ENCODE measurements at places on chromosomes 11 and 22.

- no peak for DNase-seq
These were observed at the start of gene TYMP for GRCh38 chr22:50529897-50530579. Gene TYMP, minus strand, starts transcription at chr22:50530012. Its CDS starts 303 bp downstream, at chr22:50529709.

GRCh38 chr11:60786811-60787567 is 1.9 kb downstream of the MS4A10 start:
- DNase-seq: no peak

DNA sequence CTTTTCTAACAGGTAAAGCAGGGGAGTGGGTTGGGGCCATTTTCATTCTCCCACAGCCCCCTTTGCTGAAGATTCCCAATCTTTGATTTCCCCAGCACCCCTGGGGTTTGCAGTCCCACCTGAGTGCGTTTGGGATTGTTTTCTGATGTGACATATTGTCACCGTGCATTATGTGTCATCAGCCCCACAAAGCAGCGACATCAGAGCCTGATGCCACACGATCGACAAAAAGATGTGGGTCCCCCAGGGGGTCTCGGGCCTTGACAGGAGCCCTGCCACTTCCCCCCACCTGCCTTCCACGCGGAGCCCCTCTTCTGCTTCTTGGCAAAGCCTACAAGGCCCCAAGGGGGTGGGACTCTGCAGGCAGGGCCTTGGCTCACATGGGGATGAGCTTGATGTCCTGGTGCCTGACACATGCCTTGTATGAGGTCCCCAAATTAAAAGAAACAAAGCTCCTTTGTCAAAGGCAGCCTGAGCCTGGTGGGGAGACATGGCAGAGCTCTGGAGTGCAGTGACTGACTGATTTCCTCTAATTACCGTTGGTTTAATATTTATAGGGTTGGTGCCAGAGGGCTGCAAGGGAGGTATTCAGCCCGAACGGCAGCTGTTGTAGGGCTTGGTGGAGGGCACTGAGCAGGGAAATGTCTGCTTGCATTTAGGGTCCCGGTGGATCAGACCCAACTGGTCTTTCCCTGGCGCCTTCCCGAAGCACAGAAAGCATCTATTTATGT is 149.2 kb downstream of the MIAT start:
- no peak for DNase-seq

DNA sequence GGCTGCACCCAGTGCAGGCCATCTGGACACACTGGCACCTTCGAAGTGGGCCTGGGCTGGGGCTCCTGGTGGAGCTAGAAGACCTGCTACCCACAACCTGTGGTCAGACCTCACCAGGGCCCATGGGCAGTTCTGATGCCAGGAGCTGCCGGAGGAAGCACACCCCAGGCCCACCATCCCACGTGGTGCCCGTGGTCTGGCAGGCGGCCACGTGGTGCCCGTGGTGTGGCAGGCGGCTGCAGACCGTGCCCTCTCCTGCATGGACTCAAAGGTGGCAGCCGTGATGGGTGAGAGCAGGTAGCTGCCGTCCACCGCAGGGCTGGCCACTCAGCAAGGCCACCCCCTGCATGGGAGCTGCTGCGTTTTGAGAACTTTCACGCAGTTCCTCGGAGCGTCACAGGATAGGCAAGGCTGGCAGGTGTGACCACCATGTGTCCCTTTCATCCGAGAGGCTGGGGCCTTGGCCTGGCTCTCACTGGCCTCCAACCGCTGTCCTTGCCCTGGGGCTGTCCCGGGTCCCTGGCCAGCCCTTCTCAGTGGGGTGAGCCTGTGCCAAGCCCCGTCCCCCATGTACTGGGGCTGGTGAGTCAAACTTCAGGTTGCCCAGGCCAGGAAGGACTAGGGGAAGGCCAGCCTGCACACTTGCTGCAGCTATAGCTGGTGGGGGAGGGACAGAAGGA is 3.9 kb upstream of the IL17REL start:
- DNase-seq: no peak

DNA sequence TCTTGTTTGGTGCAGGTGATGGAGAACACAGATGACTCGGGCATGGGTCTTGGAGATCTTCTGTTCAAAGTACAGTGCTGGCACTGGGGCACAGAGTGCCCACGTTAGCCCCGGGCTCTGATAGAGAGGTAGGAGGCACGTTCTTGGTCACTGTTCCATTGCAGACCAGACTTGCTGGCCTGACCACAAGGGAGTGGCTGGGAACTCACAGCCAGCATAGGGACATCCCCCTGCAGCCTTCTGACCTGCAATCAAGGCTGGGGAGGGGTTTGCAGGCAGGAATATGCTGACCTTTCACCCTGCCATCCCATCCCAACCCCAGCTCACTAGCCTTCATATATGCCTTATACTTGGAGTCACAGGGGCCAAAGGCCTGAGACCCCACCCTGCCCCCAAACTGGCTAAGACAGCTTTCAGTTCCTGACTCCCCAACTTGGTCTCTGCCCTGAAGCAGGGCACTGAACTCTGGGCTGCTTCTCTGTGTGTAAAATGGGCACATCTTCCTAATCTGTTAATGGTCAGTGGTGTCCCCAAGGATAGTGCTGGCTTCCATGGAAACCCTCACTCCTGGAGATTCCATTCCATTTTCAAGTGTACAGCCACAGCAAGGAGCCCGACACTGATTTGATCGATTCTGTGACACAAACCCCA is 4.6 kb downstream of the MRPL49 start:
- DNase-seq: no peak

All from naive thymus-derived CD4-positive, alpha-beta T cell (primary cell).